ENCODE measurements at places on chromosomes 7 and 10.

DNA sequence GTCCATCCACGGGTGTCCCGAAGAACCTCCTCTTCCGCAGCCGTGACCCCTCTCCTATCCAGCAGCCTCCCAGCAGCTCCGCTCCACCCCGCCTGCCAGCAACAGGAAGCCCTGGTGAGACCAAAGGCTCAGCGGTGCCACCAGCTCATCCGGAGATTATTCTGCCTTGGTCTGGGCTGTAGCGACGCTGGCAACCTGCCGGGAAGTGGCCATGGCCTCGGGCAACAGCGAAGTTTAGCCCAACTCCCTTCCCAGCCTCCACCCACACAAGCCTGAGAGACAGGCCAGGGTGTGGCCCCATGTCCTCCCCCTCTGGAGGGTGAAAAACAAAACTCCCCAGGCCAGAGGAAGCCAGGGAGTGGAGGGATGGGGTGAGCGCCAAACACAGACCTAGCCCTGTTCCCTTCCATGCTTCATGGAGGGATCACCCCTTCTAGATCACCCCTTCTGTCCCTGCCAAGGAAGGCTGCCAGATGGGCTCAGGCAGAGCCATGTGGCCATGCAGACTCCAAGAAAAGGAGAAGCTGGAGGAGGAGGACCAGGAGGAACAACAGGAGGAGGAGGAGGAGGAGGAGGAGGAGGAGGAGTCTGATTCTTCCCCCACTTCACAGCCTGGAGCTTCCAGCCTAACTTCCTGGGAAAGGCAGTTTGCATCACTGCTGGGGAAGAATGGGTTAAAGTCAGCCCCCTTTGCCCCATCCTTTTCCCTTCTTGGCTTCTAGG, 918 bp downstream of the CALHM2 start:
- peak; percentile 71 for DNase-seq

- DNase-seq = no peak
Observed at GRCh38 chr10:5827841-5828240, 14.6 kb upstream of the GDI2 start.

- DNase-seq = no peak
Observed at GRCh38 chr10:132311338-132311939, 3.7 kb upstream of the STK32C start.

DNA sequence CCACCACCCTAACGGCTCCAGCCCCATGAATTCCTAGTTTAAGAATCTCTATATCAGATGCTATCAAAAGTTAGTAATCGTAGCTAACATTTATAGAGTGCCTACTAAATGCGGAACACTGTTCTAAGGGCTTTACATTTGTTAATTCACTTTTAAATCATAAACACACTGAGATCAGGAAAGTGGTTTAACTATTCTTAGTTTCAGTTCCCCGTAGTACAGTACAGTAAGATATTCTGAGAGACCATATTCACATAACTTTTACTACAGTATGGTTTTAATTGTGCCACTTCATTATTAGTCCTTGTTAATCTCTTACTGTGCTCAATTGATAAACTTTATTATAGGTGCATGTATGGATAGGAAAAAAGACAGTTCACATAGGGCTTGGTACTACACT, 22.5 kb downstream of the SYPL1 start:
- DNase-seq = no peak

Data from activated CD8-positive, alpha-beta T cell treated with anti-CD3 and anti-CD28 coated beads, Interleukin-2, amount 10 ng/mL, durations not matched to agents 7 days and 5 days (primary cell).